Motor neuron (in vitro differentiated cells): ENCODE measurements at places on chromosomes 2 and 18. TPM values are rescaled to one million over a fixed set of nuclear protein-coding genes. Genes with fewer than 3 reads are reported as not detected.

Gene ZNF385B
- 0.38 and 0.49 TPM in 2 replicates for total RNA-seq

Gene UPP2
- not detected in 2 replicates for total RNA-seq

Gene CCDC74B
- total RNA-seq: 3.2 and 3.5 TPM in 2 replicates

Gene MERTK
- 3.3 and 5.1 TPM in 2 replicates for total RNA-seq

Gene B3GNT7
- 0.58 and 0.73 TPM in 2 replicates for total RNA-seq

Gene DLX2
- 0.05 and 0.19 TPM in 2 replicates for total RNA-seq

Gene FZD7
- 28.7 and 30.1 TPM in 2 replicates for total RNA-seq
